ENCODE measurements at places on chromosomes 16 and 17.
A peak's percentile ranks its signal among the peaks of the same experiment; 100 is the strongest.

DNA sequence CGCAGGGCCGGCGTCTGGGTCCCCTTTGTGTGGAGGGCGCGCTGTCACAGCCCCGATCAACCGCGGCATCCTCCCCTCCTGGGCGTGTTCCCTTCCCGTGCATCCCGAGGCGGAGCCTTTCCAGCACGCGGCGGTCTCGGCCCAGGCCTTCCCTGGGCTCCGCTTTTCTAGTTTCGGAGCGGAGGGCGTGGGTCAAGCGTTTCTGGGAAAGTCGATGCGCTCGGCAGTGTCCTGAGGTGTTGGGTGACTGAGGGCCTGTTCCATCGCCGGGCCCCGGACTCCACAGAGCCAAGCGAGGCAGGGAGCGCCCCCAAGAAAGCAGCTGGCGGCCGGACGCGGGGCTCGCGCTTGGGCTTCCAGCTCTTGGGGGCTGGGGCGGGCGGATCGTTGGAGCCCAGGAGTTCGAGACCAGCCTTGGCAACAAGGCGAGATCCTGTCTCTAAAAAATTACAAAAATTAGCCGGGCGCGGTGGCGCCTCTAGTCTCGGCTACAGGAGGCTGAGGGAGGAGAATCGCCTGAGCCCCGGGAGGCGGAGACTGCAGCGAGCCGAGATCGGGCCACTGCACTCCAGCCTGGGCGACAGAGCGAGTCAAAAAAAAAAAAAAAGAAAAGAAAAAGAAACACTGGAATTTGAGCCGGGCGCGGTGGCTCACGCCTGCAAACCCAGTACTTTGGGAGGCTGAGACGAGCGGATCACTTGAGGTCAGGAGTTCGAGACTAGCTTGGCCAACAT, 806 bp downstream of the IFT140 start:
- no peak for DNase-seq

GRCh38 chr16:1492923-1493745, at the start of gene TELO2:
TSS of gene TELO2 (plus strand) at chr16:1493360. CDS start at chr16:1494282, 922 bp downstream.
- peak; percentile 89 for DNase-seq

GRCh38 chr16:11583166-11583565, 3.6 kb downstream of the LITAF start:
- DNase-seq: no peak

DNA sequence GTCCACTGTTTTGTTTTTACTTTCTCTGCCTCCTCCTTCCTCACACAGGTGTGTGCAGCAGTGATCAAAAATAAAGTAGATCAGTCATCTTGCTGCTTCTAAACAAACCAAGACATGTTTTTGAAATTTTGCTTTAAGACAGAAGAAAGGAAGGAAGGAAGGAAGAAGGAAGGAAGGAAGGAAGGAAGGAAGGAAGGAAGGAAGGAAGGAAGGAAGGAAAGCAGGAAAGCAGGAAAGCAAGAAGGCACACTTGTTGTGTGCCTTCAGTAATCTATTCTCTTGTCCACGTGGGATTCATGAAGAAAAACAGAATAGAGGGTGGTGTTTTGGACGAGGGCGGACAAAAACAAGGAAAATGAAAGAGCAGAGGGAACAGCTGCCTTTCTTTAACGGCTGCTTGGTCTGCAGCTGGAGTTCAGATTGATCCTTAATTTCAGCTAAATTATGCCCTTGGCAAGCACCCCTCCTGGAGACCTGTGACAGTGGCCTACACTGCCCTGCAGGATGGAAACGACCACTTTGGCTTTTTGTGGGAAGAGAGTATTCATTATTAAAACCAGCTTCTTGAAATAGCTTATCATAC, 188.5 kb upstream of the IRX3 start:
- DNase-seq: no peak

DNA sequence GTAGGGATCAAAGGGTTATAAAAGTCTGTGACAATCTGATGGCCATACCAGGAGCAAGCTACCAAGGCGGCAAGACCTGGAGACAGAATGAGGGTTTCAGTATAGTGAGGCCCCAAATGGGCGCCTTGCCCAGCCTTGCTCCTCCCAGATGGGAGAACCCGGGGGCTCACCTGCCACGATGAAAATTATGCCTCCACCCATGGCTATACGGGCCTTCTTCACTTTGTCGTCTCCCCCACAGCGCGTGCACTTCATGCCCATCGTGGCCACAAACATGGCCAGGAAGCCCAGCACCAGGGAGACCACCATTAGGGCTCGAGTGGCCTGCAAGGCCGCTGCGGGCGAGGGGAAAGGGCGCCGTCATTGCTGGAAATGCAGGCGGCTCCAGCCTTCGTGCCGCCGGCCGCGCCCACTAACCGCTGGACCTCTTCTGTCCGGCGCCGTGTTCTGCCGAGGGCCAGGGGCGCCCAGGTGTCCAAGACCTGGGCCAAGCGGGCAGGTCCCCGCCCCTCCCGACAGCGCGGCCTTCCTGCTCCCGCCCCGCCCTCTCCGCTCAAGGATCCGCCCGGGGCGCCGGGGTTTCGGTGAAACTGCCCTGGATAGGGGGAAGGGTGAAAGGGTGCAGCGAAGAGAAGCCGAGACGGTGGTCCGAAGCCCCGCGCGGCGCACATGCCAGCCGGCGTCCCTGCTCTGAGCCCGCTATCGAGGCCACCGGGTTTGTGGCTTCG, 1.5 kb downstream of the CLDN7 start:
- peak; percentile 82 for DNase-seq

DNA sequence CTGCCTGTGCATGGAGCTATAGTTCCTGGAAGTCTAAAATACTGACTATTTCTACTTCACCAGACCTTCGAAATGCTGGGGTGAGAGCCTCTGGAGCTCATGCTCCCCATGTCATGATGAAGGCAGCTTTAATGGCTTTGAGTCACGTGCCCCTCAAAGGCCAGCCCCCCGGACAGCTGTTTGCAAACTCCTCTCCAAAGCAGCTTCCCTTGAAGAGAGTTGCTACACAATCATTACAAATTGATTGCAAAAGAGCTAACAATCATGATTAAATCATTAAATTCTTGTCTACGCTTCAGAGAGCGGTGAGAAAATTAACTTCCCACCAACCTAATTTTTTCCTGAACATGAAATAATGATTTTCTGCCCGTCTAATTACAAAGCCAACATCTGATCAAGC, 134.8 kb upstream of the IRX6 start:
- no peak for DNase-seq

- DNase-seq: peak; percentile 67
These were observed 98.8 kb upstream of the MED13 start for GRCh38 chr17:62163847-62164246.

GRCh38 chr17:40145476-40145875, 5.1 kb downstream of the CASC3 start:
- DNase-seq: no peak

DNA sequence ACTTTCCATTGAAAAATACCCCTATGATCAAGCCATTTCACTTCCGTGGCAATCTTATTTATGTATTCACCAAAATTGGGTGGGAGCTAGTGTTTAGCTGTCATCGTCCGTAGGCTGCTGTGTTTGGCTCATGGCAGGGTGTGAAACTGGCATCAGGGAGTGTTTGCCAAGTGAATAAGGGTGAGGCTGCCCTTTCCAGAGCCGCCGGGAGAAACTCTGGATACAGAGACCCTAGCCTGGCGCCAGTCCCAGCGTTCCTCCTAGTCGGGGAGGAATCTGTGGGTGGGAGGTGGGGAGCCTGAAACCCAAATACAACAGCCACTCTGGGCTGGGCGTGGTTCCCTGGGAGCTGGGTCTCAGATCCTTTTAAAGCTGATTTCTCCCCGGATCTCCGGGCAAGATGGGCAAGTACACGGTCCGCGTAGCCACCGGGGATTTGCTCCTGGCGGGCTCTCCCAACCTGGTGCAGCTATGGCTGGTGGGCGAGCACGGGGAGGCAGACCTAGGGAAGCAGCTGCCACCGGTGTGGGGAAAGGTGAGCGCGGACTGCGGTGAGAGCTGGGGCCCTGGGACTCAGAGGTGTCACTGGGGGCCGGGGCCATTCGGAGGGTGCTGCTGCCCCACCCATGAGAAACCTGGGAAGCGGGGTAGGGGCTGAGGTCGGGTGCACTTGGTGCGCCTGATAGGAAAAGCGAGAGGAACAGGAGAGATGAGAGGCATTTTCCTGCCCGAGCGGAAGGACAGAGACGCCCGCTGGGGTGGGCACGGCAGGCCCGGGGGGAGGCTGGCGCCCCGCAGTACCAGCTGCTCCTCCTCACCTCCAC, 62.1 kb upstream of the TEKT1 start:
- no peak for DNase-seq

GRCh38 chr17:6677158-6677831, 25.7 kb downstream of the C17orf100 start:
- DNase-seq: no peak

DNA sequence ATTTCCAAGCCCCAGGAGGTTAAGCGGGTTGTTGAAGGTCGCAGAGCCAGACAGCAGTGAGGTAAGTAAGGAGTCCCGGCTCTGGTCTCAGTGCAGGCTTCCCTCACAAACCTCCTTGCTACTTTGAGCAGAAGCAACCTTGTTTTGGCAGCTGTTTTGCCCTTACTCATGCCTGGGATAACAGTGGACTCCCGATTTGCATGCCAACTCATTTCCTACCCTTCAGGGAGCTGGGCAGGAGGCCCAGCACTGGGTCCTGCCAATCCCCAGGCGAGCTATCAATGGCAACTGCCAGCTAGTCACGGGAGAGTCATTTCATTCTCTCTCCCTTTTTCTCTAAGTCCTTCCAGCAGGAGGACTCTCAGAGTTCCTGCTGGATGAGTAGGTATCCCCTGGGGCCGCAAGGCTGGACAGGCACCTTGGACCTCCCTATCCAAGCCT, 72.0 kb upstream of the KSR1 start:
- peak; percentile 29 for DNase-seq
